Neural progenitor cell (in vitro differentiated cells): ENCODE measurements at places on chromosomes 5 and 9.

GRCh38 chr5:151820903-151821302 is 49.1 kb downstream of the G3BP1 start:
- DNase-seq: no peak

GRCh38 chr9:90325913-90326653 is 316.5 kb downstream of the DIRAS2 start:
- no peak for DNase-seq

DNA sequence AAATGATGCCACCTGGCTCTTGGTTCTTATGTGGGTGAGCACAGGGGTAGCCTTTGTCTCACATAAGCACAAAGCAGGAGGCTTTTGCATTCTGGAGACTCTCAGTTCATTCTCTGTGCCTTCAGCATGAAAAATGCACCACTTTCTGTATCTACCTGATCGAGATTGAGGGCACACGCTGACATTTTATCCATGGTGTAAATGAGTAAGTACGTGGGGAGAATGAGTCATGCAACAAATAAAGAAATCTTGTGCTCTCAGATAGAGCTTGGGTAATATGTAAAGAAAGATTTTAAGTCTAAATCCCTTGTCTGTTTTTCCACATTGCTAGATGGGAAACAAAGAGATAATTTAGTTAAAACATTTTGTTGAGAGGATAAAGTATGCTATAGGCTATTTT is 607.2 kb upstream of the WWC1 start:
- DNase-seq: no peak

GRCh38 chr9:21753523-21753922 is 48.9 kb upstream of the MTAP start:
- DNase-seq: no peak

GRCh38 chr5:11143456-11144267 is 382.6 kb upstream of the DAP start:
- no peak for DNase-seq

GRCh38 chr5:123116757-123117156 is 27.7 kb downstream of the PRDM6 start:
- DNase-seq: peak; percentile 32

DNA sequence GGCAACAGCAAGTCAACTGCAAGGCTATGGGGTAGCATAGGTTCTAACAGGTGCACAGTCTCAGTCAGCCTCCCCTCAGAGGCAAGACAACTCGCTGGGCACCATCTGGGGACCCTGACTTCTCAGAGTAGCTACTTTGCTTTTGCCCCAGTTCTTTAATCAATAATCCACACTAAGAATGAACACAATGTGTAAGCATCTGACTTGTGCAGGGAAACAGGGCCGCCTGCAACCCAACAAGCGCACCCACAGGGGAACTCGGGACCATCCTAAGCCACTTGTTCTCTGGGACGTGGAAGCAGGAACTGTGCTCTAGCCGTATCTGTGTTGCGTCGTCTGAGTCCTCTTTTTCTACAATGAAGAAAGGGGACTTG is 1.9 kb downstream of the MOB3B start:
- peak; percentile 28 for DNase-seq

DNA sequence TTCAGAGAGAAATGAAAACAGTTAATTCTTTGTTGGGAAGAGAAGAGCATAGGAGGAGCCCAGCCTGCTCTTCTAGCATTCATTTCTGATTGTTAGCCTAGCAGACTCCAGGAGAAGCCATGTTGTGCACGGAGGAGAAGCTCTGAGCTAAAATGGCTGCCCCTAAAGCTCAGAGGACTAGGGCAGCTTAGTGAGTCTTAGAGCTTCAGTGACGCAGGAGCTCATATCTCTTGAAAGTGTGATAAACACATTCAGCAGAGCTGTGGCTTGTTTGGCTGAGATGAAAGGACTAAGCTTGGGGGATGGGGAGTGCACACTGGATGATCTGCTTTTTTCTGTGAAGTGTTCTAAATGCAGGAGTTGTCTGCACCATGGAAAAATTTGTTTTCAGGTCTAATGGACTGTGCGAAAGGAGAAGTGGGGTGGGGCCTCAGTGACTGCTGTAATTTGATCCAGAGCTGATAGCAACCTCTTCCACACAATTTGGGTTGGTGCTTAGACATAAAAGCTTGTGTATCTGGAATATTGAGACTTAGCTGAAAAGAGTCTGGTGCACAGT is 58.5 kb downstream of the ZNF462 start:
- DNase-seq: peak; percentile 21

GRCh38 chr9:72334658-72335337 is 30.2 kb downstream of the ZFAND5 start:
- no peak for DNase-seq

GRCh38 chr5:148909766-148910165 is 83.4 kb downstream of the ADRB2 start:
- no peak for DNase-seq

DNA sequence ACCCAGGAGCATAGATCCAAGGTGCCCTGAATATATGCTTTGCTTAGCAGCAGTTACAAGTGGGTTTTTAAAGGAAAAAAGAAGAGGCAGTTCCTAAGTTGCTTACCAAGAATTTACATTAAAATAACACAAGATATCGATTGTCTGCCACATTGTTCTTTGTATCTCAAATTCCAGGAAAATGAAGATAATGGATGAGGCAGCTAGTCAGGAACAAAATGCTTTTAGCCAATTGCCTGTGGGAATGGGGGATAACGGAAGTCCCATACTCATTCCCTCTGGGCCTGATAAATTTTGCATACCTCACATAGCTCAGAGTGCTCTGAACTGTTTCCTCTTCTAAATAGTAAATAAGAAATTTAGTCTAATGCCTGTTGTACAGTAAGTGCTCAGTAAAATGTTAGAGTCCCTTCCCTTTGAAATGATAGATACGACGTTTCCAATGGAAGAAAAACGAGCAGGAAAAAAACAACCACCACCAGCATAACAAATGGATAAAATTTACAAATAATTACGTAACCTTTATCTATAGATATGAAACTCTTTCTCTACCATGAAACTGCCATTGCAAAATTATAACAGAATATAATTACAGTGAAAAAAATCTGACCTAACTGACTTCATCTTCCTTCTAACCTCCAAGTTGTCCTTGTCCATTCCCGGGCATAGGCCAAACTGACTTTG is 35.5 kb upstream of the TENT2 start:
- no peak for DNase-seq

DNA sequence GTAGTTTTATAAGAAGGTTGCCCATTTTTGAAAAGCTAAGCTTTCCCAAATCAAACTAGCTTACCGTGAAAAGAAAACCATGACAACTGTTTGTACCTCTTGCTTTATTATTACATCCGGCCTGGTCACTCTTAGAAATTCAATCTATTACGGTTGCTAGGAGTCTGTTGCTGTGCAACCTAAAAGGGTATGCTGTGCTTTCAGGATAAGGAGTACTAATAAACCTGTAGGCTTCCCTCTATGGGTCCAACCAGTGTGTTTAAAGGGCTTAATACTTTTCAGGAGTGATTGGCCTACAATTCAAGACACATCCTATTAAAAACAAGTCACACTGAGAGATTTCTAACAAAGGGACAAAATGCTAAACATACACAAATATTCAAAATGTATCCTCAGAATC is 27.1 kb downstream of the RFX3 start:
- DNase-seq: peak; percentile 23

GRCh38 chr5:151685749-151686673 is 704 bp downstream of the SPARC start:
- DNase-seq: peak; percentile 56

DNA sequence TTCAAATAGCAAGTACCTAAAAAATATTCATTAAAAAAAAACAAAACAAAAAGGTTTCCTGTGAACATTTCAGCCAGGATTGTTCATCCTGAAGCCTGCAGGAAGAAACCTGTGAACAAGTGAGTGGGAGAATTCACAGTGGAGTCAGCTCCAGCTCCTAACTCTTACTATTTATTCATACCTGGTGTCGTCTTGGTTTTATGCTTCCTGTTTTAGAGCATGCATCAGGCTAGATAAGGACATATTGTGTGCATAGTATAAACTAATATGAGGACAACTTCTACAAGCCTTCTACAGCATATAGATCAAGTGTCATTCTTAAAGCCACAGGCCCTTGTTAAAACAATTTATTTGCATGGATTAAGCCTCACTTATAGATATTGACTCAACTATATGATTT is 169.9 kb downstream of the EFNA5 start:
- DNase-seq: no peak

- no peak for DNase-seq
Measured at GRCh38 chr9:90941661-90942060, 140.0 kb downstream of the SYK start.

DNA sequence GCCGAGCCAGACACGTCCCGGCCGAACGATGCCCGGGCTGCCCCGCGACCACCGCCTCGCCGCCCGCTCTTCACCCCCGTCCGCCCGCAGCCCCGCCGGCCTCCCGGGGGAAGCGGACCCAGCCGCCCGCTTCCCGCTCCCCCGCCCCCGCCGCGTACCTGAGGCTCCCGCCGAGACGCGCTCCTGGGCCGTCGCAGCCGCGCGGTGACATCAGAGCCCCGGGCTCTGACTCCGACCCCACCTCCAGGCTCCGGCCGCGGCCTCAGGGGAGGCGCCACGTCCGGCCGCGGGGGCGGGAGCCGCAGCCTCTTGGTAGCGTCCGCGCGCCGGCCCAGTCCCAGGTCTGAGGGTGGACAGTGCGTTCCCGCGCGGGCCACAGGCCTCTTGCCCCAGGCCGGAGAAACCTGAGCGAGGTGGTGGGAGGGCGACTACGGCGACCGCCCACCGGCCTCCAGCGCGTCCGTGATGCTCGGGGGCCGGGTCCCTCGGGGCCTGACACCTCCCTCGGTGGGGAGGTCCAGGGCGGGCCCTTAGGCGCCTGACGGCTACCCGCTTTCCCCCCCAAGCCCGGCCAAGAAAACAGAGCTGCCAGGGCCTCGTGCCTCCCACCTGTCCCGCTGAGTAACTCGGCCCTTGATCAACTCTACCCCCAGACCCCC is at the start of gene SHROOM1:
Gene SHROOM1 (minus strand): TSS at position 212 of the 659 bp plus-strand sequence. CDS start 4,507 bp downstream, outside the sequence.
- peak; percentile 76 for DNase-seq

- DNase-seq: no peak
Measured at GRCh38 chr9:30771163-30771708, 1613.2 kb upstream of the ACO1 start.

GRCh38 chr5:164346785-164347630 is 841.6 kb downstream of the MAT2B start:
- no peak for DNase-seq

DNA sequence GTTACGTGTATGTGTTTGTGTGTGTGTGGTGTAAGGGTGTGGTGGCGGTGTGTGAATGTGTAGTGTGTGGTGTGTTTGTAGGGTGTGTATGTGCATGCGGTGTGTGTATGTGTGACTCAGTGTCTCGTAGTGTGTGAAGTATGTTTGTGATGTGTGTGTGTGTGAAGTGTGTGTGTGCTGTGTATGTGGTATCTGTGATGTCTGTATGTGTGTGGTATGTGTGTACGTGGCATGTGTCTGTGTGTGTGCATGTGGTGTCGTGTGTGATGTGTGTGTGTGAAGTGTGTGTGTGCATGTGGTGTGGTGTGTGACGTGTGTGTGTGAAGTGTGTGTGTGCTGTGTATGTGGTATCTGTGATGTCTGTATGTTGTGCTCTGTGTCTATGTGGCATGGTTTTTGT is 339.4 kb downstream of the MTRR start:
- no peak for DNase-seq

DNA sequence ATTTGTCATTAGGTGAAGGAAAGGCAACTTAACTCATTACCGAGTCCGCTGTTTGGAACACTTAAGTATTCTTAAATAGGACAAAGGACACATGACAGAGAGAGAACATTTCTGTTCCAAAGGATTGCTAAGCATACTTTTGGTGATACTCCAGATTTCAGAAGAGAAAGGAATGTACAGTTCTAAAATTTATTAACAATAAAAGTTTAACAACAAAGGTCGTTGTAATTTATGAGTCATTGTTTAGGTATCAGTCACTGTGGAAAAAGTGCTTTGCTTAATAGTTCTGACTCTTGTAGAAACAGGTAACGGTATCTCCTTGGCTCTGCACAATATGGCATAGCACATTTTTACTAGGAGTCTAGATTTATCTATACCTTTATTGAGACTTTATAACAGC is 36.3 kb upstream of the PAM start:
- no peak for DNase-seq

- peak; percentile 93 for DNase-seq
Measured at GRCh38 chr5:176536132-176536901, 885 bp downstream of the RNF44 start.

DNA sequence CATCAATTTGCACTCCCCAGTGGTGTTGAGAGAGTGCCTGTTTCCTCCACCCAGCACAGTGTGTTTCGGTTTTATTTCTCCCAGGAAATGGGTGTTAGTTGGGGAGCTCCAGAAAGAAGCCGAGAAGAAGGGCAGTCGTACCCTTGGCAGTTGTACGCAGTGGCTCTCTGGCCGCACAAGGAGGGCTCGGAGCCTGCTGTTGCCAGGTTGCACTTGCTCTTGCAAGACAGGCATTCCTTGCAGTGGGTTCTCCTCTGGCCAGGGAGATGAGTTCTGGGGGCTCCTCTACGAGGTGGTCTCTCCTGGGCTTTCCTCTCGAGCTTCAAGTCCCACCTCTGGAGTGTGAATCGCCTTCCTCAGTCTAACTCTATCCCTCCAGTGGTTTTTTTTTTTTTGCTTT is 29.1 kb downstream of the QRFP start:
- no peak for DNase-seq

DNA sequence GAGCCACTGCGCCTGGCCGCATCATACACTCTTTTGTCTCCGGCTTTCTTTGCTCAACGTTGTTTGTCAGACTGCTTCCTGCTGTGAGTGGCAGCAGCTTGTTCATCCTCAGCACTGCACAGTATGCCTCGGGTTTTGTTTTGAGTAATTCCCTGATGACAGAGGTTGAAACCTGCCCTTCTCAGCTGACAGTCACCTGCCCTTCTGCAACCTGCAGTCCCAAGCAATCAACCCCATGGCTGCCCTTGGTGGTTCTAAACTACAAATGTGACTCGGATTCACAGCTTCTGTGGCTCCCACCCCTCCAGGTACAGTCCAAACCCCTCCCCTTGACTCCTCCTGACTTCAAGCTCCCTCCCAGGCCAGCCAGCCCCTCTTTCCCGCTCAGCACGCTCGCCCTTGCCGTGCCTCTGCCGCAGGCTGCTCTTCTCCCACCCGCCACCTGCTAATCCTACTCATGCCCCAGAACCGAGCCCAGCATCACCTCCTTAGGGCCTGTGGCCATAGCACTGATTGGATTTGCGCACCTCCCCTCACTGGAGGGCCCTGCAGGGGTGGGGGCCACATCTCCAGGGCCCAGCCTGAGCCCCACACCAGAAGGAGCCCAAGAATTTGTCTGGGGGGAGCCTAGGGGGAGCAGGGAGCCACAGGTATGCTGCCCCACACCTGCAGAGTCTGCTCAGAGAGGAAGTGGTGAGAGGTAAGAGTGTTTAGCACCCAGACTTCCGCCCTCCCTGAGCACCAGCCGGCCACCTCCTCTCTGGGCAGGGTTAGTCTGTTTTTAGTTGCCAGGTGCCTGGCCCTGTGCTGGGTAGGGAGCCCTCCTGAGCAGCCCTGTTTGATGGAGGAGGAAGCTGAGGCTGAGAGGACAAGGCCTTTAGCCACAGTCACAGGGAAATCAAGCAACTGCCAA is 10.1 kb downstream of the EEIG1 start:
- DNase-seq: peak; percentile 46

DNA sequence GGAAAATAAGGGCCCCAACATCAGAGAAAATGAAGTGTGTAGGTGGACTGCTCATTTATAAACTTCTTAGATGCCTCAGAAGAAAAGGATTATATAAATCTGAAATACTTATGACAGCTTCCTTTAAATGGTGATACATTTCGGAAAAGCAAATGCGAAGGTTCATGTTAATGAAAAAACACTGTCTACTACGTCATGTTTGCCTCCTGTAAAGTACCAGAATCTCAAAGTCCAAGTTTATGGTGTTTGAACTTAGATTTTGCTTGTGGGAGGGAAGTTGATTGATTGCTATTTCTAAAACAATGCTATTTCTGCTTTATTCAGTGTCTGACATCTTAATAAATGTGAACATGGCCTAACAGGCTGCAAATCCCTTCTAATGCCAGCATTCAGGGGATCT is 514.6 kb downstream of the ZNF608 start:
- no peak for DNase-seq
